ENCODE measurements at places on chromosomes 7 and 10.

- DNase-seq = no peak
Measured at GRCh38 chr10:104043185-104043830, 42.4 kb downstream of the COL17A1 start.

DNA sequence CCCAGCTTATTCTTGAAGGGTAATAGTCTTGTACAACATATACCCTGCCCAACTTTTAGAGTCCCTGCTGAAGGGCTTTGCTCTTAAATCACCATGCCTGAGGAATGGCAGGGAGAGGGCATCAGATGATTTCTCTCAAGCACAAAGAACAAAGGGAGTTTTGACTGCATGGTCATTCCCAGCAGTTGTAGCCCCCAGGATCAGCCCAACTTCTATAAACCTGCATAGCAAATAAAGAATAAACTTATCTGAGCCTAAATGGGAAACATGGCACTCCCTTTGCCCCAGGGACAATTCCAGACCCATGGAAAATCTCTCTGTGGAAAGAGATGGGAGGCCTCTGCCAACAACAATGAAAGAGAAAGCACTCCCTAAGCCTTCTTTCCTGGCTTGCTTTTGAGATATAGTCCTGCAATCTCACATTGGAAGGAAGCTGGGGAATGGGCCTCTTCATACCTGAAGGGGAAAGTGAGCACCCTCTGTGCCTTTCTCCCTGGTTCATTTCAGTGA, 18.7 kb downstream of the CADPS2 start:
- no peak for DNase-seq

GRCh38 chr10:73926152-73926764, 15.3 kb downstream of the PLAU start:
- DNase-seq = peak; percentile 34

GRCh38 chr7:11552676-11553296, 279.2 kb downstream of the THSD7A start:
- DNase-seq = no peak

DNA sequence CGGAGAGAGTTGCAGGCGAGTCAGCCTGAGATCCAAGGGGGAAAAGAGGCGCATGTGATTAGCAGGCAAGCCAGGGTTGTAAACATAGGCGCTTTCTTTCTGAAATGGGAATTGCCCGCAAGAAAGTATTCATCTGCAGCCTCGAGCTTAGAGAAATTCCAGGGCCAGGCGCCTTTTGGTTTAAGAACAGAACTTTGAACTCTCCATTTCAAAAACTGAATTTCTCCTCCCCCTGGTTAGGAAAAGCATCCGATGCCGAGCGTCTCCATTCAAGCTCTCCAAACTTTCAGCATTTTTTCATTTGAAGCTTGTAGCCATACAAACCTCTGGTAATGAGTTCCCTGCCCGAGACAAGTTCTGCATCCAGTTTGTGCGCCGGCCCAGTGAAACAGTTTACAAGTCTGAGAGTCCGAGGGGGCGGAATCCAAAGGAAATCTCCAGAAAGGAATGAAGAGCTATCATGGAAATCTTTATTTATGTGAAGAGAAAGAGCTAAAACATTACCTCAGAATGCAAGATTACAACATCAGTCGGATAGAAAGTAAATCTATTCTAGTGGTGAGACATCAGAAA, 69.9 kb downstream of the FAM204A start:
- peak; percentile 52 for DNase-seq

- no peak for DNase-seq
Measured at GRCh38 chr7:37259319-37259821, 189.3 kb downstream of the ELMO1 start.

- DNase-seq = no peak
Measured at GRCh38 chr7:132964876-132965275, 117.0 kb downstream of the CHCHD3 start.

DNA sequence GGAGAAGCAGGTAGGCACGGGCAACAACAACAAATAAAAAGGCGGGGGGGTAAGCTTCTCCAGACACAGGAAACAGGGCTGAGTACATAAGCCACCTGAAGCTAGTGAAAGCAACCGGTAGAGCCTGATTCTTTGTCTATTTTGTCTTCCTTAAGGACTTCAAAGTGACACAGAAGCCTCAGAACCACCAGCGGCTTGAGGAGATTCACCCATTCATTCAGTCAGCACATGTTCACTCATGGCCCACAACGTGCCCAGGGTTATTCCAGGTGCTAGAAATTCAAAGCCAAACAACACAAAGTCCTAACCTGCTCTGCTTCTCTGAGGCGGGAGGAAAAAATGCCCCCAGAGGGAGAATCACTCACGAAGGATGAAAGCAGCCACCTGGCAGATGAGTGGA, 69.3 kb upstream of the C7orf33 start:
- no peak for DNase-seq

DNA sequence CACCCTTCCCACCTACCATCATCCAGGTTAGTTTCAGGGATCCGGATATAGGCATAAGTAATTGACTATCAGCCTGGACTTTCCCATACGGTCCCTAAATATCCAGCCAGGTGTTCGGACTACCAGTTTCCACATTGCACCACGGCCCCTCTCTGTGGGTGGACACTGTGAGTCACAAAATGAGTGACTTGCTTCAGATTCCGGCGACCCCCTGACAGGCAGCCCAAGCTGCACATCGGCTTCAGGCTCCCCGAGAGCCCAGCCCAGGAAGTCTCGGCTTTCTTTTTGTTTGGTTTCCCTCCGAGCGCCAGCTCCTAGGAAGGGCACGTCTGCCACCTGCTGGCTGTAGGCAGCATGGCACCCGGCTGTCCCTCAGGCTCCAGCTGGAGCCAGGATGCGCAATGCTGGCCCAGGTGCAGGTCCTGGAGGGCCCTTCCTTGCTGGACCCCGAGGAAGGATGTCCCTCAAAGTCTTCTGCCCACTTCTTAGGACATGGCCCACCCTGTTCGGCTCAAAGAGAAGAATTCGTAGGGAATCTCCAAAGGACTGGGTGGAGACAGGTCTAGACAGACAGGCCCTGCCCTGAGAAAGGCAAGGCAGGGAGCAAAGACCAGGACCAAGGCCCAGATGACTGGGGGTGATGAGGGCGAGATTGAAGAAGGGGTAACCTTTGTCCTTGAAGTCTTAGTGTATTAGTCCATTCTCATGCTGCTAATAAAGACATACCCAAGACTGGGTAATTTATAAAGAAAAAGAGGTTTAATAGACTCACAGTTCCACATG, 10.6 kb downstream of the HABP2 start:
- peak; percentile 48 for DNase-seq

DNA sequence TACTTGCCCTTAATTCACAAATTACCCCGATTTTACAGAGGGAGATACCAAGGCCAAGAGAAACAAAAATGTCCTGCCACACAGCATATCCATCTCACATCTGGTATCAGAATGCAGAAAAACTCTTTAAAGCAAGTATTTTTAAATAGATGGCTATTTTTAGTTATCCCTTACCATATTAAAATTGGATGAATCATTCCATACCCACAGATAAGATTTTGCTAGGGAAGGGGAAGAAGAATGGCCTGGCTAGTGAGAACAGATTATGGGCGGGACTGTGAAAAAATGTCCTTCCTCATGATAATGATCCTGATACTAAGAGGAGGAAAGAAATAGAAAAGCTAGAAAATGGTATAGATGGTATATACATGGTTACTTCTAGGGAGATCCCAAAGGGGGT, 80.6 kb upstream of the GATAD1 start:
- no peak for DNase-seq

- no peak for DNase-seq
Measured at GRCh38 chr10:77186936-77187335, 450.7 kb downstream of the KCNMA1 start.

DNA sequence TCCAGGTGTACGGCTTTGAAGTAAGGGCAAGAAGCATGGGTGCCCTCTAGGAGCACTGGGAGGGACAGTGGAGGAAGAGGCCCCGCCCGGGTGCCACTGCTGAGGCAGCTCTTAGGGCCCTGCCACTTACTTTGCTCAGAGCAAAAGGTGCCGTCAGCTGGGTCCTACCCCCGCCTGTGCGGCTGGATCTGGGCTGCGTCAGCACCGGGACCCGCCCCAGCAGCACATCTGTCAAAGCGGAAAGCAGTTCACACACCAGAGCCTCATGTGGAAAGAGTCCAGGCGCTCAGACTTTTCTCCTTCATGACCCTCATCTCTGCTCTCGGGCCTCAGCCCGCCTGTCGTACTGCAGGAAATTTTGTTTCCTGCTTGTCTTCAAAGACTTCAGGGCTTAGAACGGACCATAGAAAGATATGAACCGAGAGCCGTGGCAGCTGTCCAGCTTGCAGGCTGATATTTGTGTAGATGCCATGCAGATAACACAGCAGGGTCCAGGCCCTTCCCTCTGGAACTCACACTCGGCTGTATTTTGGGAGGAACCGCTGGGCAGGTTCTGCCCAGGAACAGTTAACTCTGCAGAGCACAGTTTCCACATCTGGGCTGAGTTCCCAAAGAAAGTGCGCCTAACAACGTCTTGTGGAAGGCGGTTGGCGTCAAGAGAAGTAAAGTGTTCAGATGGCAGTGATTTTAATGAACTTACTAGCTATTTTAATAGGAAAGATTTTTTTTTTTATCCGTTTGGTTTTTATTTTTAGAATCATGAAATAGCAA, 44.3 kb upstream of the PRKAR1B start:
- DNase-seq = no peak

- no peak for DNase-seq
Measured at GRCh38 chr7:17532861-17533404, 234.5 kb downstream of the AHR start.

DNA sequence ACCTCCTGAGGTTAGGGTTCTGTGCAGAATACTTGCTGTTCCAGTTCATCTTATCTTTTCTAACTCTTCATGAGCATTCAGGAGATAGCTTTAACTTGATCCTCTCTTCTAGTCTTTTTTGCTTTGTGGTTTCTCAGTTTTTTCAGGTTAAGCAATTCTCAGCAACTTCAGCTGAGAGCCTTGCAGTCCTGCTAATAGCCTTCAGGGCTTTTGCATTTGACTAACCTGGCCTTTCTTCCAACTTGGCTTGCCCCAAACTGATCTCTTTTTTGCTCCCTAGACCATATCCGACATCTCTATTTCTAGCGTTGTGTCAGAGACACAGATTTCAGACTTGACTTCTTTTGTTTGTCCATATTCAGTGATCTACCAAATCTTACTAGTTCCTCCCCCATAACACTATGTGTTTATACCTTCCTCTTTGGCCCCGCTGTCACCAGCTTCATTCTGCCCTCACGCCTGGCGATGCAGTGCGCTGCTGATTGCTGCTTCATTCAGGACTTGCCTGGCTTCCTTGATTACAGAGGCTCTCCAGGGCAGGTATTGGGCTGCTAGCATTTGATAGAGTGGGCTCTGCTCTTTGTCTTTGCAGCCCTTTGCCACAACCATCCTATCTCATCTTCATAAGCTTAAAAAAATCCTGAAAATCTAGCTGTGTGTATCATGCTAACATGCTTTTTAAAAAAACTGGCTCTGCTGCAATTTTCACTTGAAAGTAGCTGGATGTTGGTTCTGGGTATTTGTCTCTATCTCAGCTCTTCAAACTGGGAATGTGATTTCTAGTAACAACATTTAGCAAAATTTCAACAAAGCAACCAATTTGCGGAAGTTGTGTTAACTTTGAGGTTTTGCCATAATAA, 9.6 kb downstream of the CUL1 start:
- DNase-seq = no peak

GRCh38 chr7:78427209-78427608, 628.6 kb downstream of the PHTF2 start:
- DNase-seq = no peak

GRCh38 chr7:130409067-130409711, 28.9 kb downstream of the CPA1 start:
- DNase-seq = no peak

GRCh38 chr7:55546814-55547213, 25.5 kb downstream of the VOPP1 start:
- peak; percentile 47 for DNase-seq

DNA sequence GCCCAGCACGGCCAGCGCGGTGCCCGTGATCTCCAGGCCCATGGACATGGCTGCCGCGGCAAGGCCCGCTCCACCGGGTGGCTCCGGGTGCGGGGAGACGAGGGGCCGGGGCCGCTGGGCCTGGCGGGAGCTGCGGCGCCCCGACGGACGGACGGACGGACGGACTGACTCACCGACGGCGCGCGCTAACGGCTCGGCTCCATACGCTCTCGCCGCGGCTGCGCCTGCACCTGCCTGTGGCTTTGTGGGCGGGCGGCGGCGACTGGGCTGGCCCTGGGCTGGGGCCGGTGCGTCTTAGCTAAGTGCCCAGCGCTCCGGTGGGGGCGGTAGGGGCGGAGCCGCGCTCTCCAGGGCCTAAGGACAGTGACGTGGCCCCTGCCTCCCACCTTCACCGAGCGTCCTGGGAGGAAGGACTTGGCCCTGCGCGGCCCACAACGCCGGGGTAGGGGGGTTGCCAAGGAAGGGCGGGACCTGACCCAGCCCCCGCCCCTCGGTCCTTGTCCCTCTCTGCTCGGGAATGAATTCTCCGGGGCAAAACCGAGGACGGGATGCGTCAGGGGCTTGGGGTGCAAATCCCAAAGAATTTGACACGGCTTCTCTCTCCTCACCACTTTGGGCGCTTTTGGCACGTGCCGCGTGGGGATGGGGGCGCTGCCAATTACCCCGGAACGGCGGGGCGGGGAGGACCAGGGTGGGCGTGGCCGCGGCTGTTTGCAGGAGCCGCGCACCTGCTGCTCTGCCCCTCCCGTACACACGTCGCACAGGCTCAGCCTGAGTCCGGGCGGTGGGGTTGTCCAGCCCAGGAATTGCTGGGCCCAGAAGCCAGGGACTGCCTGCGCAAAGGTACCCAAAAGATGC, at the start of gene CLDN3:
TSS of gene CLDN3 (minus strand) at position 269 of the 858 bp plus-strand sequence. CDS start at position 48, 221 bp downstream.
- DNase-seq = no peak

DNA sequence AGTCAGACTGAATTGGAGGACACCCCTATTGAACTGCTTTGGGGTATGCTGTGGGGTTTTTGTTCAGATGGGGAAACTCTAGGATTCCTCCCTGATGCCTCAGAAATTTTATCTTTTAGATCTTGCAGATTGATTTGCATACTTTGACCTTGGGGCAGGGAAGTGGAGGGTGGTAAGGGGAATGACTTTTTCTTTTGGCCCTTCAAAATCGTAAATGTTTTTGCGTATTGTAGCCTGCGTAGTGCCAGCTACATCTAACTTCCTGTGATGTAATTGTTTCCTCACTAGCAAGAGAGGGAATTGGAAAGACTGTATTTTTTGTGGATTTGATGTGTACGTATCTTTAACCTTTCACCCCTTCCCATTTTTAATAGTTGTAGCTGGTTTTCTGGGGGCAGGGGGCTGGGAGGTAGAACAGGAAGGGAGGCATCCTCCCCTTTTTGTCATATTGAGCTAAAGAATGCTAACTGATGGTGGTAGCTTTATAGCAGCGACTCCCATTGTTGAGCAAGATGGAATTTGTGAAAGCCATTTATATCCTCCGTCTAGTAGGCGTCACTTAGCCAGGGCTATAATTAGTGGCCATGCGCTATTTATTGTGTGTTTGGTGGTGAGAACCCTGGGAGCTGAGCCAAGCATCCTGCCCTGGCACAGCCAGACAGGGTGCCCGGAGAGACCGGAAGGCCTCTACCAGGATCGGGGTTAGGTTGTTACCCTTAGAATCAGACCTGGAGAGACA, 11.3 kb downstream of the DUSP5 start:
- DNase-seq = no peak

DNA sequence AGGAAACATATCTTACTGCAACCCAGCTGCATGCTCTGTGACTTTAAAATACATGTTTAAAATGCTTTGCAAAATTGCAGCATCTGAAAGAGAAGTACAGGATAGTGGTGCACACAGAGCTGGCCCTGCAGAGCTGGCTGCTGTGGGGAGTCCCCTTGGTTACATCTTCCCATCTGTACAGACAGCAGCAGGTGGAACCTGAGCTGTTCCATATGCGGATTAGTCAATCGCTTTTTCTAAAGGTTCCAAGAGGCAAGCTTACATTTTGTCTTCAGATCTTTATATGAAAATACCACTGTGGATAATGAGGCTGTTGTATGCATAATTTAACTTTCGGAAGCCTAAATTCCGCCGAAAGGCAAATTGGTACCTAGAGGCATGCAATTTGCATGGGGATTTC, 444.1 kb downstream of the NRG3 start:
- DNase-seq = no peak

Measured in globus pallidus (tissue), 1 donor.